ENCODE measurements at places on chromosomes 12 and 14.

DNA sequence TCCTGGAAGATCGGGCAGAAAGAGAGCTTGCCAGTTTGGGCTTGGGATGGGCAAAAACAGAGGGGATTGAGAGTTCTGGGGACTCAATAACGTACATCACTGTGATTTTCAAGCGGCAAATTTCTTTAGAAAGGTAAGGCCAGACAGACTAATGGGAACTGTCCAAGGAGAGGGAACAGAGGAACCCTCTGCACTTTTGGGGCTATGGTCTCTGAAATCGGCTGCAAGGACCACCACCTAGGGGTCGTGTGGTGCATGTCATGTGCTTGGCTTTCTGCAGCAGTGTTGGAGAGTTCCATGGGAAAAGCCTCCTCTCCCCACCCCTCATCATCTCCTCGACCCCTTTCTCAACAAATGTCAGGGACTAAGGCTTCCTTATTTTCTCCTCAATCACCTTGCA lies 79.6 kb downstream of the PPM1A start:
- DNase-seq = no peak

DNA sequence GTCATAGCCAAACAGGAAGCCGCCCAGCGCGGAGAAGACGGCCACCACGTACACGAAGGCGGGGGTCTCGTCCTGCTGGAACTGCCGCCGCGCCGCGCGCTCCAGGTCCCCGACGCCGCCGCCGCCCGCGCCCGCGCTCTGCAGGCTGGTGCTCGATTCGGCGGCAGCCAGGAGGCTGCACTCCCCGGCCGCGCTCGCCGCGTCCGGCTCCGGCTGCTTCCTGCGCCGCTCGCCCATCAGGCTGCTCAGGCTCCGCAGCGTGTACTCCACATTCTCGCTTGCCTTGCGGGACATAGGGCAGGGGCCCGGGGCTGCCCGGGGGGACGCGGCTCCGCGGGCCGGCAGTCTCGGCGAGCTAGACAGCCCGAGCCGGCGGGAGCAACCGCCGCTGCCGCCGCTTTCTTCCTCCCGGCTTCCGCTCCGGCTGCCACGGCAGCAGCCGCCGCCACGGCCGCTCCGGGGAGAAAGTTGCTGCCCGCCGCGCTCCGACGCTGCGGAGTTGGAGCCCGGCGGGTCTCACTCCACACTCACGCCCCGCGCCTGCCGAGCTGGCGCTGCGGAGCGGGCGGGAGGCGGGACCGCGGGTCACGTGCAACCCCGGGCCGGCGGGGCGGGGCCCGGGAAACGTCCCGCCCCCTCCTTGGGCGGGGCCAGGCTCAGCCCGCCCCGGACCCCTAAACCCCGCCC lies at the start of gene SLC2A13:
SLC2A13 (minus strand) TSS at position 567 of the 687 bp plus-strand sequence; CDS start at position 294, 273 bp downstream.
- DNase-seq = peak; percentile 30

- DNase-seq = no peak
These were observed 24.5 kb downstream of the CDKN1B start for GRCh38 chr12:12741660-12742059.

DNA sequence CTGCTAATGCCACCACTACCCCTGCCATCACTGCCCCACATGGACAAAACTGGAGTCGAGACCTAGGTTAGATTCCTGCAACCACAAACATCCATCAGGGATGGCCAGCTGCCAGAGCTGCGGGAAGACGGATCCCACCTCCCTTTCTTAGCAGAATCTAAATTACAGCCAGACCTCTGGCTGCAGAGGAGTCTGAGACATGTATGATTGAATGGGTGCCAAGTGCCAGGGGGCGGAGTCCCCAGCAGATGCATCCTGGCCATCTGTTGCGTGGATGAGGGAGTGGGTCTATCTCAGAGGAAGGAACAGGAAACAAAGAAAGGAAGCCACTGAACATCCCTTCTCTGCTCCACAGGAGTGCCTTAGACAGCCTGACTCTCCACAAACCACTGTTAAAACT lies 7.1 kb upstream of the OAS2 start:
- no peak for DNase-seq

GRCh38 chr14:90443161-90444076 lies 46.6 kb downstream of the CALM1 start:
- no peak for DNase-seq

GRCh38 chr14:48751293-48751692 lies 834.9 kb downstream of the RPS29 start:
- no peak for DNase-seq

DNA sequence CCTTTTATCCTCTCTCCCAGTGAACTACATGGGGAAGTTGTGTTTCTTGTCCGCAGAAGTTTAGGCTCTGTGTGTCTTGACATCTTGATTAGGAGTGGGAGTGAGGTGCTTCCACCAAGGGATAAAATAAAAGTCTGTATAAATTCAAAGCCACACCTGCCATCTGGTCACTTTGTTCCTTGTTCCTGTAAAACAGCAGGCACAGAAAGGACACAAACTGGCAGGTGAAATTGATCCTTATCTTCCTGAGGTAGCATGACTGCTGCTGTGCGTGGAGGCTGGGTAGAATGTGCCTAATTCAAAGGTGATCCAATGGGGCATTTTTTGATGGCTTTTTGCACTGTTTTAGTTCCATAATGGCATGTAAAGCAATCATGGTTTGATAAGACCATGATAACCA lies 104.3 kb upstream of the KITLG start:
- DNase-seq = no peak

GRCh38 chr12:10362325-10362724 lies 27.5 kb downstream of the KLRK1 start:
- DNase-seq = no peak

DNA sequence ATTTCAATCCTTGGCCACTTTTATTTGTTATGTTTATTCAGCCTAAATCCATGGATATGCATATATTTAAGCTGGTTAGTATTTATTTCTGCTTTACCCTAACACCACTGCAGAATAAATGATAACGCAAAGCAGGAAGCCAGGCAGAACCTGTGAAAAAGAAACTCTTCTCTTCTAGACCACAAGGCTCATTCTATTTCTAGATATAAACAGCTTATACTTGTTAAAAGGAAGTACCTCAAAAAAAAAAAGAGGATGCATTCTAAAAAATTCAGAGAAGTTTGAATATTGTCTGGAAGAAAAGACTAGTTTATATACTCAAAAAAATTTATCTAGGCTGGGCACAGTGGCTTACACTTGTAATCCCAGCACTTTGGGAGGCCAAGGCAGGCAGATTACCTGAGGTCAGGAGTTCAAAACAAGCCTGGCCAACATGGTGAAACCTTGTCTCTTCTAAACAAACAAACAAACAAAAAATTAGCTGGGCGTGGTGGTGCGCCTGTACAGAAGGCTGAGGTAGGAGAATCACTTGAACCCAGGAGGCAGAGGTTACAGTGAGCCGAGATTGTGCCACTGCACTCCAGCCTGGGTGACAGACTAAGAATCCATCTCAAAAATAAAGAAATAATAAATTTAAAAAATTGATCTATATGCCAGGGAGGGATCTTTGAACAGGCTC lies 55.8 kb downstream of the GALNT4 start:
- DNase-seq = no peak

- DNase-seq = no peak
These were observed 35.9 kb upstream of the CHST11 start for GRCh38 chr12:104420868-104421267.

DNA sequence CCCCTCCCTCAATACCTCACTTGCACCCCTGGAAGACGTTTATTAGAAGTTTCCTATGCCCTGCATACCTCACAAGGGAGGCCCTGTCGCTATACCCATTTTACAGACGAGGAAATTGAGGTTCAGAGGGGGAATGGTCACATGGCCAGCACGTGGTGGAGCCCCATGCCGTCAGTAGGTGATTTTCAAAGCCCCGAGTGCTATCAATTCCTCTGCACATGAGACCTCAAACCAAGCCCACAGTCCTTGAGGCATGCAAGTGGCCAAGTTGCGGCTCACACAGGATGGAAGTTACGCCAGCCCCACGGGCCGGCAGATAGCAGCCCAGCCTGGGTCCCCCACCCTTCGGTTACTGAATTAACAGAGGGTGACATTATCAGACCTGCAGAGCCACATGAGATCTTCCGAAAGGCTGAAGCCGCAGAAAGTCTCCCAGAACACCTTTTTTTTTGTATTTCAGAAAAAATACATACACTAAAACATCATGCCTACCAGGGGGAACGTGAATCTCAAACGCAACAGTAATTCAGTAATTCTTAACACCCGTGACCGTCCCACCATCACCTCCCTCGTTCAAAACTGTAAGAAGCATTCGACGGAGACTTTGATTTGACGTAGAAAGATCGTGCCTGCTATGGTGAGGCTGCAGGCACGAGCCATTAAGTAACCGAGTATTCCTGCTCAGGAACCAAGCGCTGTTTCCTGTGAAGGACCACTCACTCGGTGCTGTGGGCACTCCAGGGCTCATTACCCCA lies 129.0 kb downstream of the RFLNA start:
- no peak for DNase-seq

GRCh38 chr14:101072945-101073597 lies 169.5 kb upstream of the RTL1 start:
- peak; percentile 73 for DNase-seq

All from fibroblast of skin of left biceps (primary cell).